NCI-H2081 (cell line): ENCODE measurements at places on chromosomes 12 and 14.
A peak's percentile ranks its signal among the peaks of the same experiment; 100 is the strongest.

GRCh38 chr12:111788178-111788654 lies 21.5 kb downstream of the ALDH2 start:
- DNase-seq: peak; percentile 8

DNA sequence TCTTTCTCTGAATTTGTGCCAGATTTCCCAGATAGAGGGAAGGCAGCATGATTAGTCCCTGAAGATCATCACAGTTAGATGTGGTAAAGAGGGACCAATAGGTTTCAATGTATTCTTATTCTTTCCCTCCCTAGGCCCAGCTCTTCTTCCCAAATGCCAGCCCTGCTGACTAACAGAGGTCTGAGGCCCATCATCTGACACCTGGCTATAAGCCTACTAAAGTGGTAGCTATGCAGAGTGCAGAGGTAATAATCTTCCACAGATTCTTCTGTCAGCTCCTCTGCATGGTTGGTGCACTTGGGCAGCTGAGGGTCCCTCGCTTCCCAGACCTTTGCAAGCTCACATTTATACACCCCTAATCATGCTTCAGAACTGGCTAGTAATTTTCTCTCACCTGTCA lies 63.7 kb upstream of the PZP start:
- no peak for DNase-seq

DNA sequence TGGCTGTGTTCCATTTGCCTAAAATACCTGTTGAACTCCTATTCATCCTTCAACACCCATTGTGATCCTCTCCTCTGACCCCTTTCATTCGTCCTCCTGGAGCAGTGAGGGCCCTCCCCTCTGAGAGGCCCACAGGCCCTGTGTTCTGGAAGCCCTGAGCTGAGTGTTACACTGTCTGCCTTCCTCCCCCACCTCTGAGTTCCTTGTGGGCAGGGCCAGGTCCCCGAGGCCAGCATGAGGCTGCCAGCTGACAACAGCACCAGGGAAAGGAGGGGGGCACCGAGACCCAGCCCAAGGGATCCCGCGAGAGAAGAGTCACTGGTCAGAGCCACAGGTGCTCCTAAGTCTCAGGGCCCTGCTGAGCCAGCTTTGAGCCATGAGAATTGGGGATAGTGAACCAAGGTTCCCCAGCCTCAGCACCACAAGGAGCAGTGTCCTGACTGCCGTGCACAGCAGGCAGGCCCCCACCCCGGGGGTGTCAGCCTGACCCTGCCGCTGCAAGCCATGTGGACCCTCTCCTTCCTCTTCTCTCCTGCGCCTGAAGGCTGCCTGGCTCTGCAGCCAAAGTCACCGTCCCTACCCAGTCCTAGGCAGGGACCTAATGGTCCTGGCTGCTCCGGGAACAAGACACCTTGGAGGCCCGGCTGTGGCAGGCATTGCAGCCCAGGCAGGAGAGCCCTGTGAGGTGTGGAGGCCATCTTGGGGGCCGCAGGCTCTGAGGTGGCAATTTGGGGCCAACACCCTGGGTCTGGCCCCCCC lies 52.5 kb downstream of the BEGAIN start:
- no peak for DNase-seq

GRCh38 chr14:83707056-83707455 lies 1822.9 kb upstream of the FLRT2 start:
- DNase-seq: no peak

DNA sequence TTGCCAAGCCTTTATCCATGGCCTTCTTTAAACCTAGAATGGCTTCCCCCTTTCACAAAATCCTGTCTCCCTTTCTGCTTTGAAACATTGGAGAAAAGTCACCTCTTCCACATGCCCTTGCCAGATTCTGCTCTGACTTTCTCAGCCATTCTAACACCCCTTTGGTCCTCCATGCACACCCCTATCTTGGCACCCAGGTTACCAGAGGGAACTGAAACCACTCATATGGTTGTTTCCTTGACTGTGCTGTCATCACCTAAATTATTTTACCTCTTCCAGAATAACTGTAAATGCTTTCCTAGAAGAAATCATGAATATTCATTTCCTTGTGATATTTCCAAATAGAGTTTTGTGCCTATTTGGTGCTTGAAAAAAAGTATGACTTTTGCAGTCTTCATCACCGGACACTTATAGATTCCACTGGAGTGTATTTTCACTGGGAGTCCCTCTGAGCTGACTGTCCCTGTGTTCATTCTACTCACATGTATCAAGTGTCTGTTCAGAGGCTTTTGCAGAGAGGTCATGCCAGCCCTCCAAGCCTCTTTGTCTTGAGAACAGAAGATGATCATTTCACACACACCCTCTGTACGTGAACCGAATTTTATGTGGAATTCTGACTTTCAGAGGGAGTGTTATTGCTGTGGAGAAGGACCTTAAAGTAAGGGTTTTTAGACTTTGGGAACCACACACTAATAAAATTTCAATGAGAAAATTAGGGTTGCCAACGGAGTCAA lies 74.1 kb downstream of the PLXNC1 start:
- no peak for DNase-seq
